ENCODE measurements at places on chromosomes 7 and 10. TPM values are rescaled to one million over a fixed set of nuclear protein-coding genes. Genes with fewer than 3 reads are reported as not detected.

The GDF2 gene
- not detected for total RNA-seq

The GPER1 gene
- not detected for total RNA-seq

The NUTM2D gene
- 1.5 TPM for total RNA-seq

The PRSS37 gene
- total RNA-seq, result not detected

The LLCFC1 gene
- not detected for total RNA-seq

The NUTM2A gene
- 0.67 TPM for total RNA-seq

The IGFBP3 gene
- 0.82 TPM for total RNA-seq

The FASTK gene
- total RNA-seq, result 78.3 TPM

The IQUB gene
- not detected for total RNA-seq

The AKR1C4 gene
- not detected for total RNA-seq

The CFAP70 gene
- total RNA-seq, result 0.82 TPM

The SUN3 gene
- total RNA-seq, result not detected

The AOC1 gene
- not detected for total RNA-seq

The DPCD gene
- total RNA-seq, result 23.5 TPM

The ASZ1 gene
- total RNA-seq, result not detected

The GHRHR gene
- total RNA-seq, result not detected

The EPO gene
- 0.15 TPM for total RNA-seq

The OR2A42 gene
- not detected for total RNA-seq

The SFTPA2 gene
- not detected for total RNA-seq

The TAX1BP1 gene
- total RNA-seq, result 85.6 TPM

The RHBDD2 gene
- total RNA-seq, result 38.1 TPM

The FZD8 gene
- 0.78 TPM for total RNA-seq

The SEMA3A gene
- total RNA-seq, result 0.17 TPM

The PON1 gene
- total RNA-seq, result not detected

The SLC39A12 gene
- not detected for total RNA-seq

The SP8 gene
- not detected for total RNA-seq

The HECW1 gene
- total RNA-seq, result not detected

The AGR2 gene
- total RNA-seq, result not detected

The INSYN2A gene
- total RNA-seq, result not detected

The ACTL6B gene
- total RNA-seq, result not detected

The ITPRID1 gene
- total RNA-seq, result not detected

The CALHM3 gene
- 0.10 TPM for total RNA-seq

The SRGN gene
- total RNA-seq, result 673 TPM

The GIMAP1 gene
- total RNA-seq, result 4.7 TPM

The TRIM74 gene
- 0.17 TPM for total RNA-seq

The STK17A gene
- 38.6 TPM for total RNA-seq

The GPR146 gene
- total RNA-seq, result 2.1 TPM

The A1CF gene
- not detected for total RNA-seq

The PHYHIPL gene
- total RNA-seq, result not detected

The HYAL4 gene
- not detected for total RNA-seq

The CALHM1 gene
- not detected for total RNA-seq

The CLDN3 gene
- total RNA-seq, result not detected

The FGL2 gene
- 2.1 TPM for total RNA-seq

The NAT16 gene
- total RNA-seq, result not detected

The ZNF212 gene
- 14.0 TPM for total RNA-seq

The RBM33 gene
- total RNA-seq, result 64.9 TPM

The HIBADH gene
- total RNA-seq, result 22.0 TPM

The FRMPD2 gene
- total RNA-seq, result not detected

Measured in activated CD8-positive, alpha-beta memory T cell treated with anti-CD3 and anti-CD28 coated beads for 36 hours (primary cell).